ENCODE measurements at places on chromosomes 5 and 9. TPM values are rescaled to one million over a fixed set of nuclear protein-coding genes. Genes with fewer than 3 reads are reported as not detected.

- peaks cover 4% of the 10 kb centered on the region for H3K27me3 ChIP-seq
- H3K4me3 ChIP-seq: no peak overlapping the region
- peaks cover 20% of the 10 kb centered on the region for H3K4me1 ChIP-seq
Measured at GRCh38 chr9:37104183-37104889, 16.0 kb upstream of the ZCCHC7 start.

GRCh38 chr5:176610435-176610773 is 448 bp upstream of the GPRIN1 start:
- no peak overlapping the region for H3K27ac ChIP-seq
- peaks cover 36% of the 10 kb centered on the region for H3K27me3 ChIP-seq
- H3K4me1 ChIP-seq: peaks cover 8% of the 10 kb centered on the region
- DNase-seq: no peak
- H3K36me3 ChIP-seq: no peaks in the 10 kb centered on the region

Gene RANBP3L
- total RNA-seq: not detected

DNA sequence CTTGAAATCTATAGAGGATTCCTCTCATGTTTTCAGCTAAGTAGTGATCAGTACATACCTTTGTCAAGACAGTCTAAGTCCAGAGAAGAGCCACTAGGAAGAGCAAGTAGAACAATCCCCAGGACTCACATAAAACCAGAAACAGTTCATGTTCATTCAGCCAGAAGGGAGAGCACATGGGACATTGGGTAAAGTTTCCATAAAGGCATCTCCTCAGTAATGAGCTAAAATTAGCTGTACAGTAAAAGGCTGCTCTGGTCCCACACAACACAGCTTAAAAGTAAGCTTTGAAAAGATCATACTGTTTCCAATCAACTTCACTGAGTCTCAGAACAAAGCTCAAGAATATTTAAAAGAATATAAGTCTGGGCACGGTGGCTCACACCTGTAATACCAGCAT is 32.4 kb downstream of the HOMER1 start:
- no peak overlapping the region for H3K27ac ChIP-seq
- H3K4me3 ChIP-seq: no peak overlapping the region
- DNase-seq: no peak
- H3K36me3 ChIP-seq: peaks cover 4% of the 10 kb centered on the region
- H3K4me1 ChIP-seq: no peaks in the 10 kb centered on the region

DNA sequence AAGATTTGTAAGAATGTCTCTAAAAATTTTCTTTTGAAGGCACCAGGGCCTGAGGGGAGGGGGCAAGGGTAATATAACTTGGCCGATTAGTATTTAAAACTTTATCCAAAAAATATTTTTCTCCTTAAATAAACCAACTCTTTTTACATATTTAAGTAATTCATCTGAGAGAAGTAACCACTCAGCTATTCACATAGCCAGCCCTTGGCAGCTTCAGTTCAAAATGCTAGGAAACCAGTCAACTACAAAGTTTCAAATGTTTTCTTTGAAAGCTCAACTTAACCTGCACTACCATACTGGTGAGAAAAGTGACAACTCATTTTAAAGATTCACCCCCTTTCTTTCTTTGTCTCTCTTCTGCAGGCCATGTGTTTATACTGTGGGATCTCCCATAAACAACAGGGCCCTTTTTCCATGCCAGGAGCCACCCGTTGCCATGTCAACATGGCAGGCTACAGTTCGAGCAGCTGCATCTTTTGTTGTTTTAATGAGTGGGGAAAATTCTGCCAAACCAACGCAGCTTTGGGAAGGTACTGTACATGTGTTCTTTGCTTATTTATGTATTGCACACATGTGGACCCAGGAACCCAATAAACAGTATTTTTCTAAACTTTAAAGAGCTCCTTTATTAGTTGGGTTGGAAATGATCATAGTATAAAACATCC is 46.3 kb downstream of the AOPEP start:
- no peak overlapping the region for H3K27ac ChIP-seq
- DNase-seq: no peak
- no peak overlapping the region for H3K4me3 ChIP-seq
- H3K27me3 ChIP-seq: no peaks in the 10 kb centered on the region
- H3K4me1 ChIP-seq: no peaks in the 10 kb centered on the region
- peaks cover 4% of the 10 kb centered on the region for H3K36me3 ChIP-seq

DNA sequence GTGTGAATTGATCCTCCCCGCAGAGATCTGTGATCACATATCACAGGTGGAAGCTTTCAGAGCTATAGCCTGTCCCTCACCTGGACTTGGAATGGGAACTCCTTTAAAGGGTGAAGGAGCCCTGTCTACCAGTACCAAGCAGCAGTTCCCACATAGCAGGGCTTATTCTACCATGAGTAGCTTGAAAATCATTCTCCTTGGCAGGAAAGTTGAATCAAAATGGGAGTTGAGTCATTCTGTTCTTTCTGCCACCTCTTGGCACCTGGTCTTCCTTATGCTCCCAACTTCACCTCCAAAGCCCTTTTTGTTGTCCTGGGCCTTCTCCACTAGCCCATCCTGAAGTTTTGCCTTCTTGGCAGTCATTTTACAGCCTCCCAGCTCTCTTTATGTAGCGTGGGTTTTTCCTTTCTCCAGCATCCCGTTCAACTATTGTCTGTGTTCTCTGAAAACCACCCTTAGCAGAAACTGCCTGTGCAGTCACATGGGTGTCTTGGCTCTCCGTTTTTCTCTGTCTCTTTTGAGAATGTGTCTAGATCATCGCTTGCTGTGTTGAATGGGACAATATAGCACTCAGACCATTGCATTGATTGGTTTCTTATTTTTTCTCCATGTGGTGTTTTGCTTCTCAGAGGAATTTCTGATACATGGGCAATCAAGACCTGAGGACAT is 222.2 kb downstream of the AOPEP start:
- no peaks in the 10 kb centered on the region for H3K27me3 ChIP-seq
- H3K27ac ChIP-seq: no peak overlapping the region
- H3K4me3 ChIP-seq: no peak overlapping the region

- H3K27me3 ChIP-seq: no peaks in the 10 kb centered on the region
- H3K36me3 ChIP-seq: no peaks in the 10 kb centered on the region
- no peak overlapping the region for H3K27ac ChIP-seq
Measured at GRCh38 chr5:5271786-5272321, 131.7 kb downstream of the ADAMTS16 start.

- no peaks in the 10 kb centered on the region for H3K36me3 ChIP-seq
- H3K27me3 ChIP-seq: peaks cover 11% of the 10 kb centered on the region
- no peak overlapping the region for H3K4me3 ChIP-seq
- DNase-seq: no peak
- H3K27ac ChIP-seq: no peak overlapping the region
Measured at GRCh38 chr9:14983599-14983998, 73.4 kb upstream of the FREM1 start.

Gene AFAP1L1
- total RNA-seq: 0.17 TPM

GRCh38 chr9:72185561-72185960 is 36.3 kb downstream of the GDA start:
- no peaks in the 10 kb centered on the region for H3K4me1 ChIP-seq
- H3K27me3 ChIP-seq: peaks cover 3% of the 10 kb centered on the region
- no peak overlapping the region for H3K4me3 ChIP-seq
- no peak for DNase-seq
- no peak overlapping the region for H3K27ac ChIP-seq

- peaks cover 1% of the 10 kb centered on the region for H3K36me3 ChIP-seq
- DNase-seq: no peak
- H3K4me3 ChIP-seq: peak overlapping the region; percentile 28
- H3K27ac ChIP-seq: peak overlapping the region; percentile 30
- H3K27me3 ChIP-seq: peaks cover 2% of the 10 kb centered on the region
- peaks cover 22% of the 10 kb centered on the region for H3K4me1 ChIP-seq
Measured at GRCh38 chr5:91269198-91269597, 113.9 kb downstream of the ARRDC3 start.

Measured in activated naive CD8-positive, alpha-beta T cell treated with anti-CD3 and anti-CD28 coated beads, Interleukin-2, amount 10 ng/mL, durations not matched to agents 7 days and 5 days (primary cell).